ENCODE measurements at places on chromosomes 6 and 20.

- no peak for DNase-seq
These were observed 65.8 kb upstream of the CCDC167 start for GRCh38 chr6:37565267-37566110.

- no peak for DNase-seq
These were observed 47.3 kb downstream of the APCDD1L start for GRCh38 chr20:58467572-58468527.

DNA sequence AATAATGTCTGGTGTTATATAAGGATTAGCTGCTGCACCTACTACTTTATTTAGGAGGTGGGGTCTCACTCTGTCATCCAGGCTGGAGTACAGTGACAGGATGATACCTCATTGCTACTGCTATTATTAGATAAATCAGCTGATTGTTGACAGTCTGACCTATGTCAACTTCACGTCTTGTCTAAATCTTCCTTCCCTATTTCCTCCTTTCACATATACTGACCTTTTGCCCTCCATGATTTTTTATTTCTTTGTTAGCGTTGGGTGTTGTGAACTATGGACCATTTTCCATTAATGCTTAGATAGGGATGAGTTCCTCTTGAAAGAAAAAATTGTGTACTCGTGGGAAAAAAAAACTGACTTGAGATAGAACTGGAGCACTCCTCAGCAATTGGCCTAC, 109.9 kb upstream of the BEND6 start:
- no peak for DNase-seq

DNA sequence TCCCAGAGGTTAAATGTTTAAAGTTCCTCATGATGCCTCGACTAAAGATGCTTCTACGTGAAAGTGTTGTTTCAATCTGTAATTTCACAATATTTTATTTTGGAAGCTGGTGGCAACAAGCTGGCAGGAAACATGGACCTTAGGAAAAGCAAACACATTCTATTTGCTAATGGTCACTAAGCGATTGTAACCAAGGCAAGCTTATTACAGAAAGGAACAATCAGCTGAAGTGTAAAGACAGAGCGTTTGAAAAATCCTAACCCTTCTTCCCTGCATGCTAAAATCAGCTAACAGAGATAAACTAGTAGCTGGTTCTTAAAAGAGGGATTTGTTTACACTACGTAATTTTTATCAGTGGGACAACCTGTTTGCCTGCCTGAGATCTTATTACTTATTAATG, 50.0 kb downstream of the IL20RA start:
- no peak for DNase-seq

- DNase-seq = no peak
These were observed 86.4 kb downstream of the ADGRG6 start for GRCh38 chr6:142387997-142388815.

- no peak for DNase-seq
These were observed 208.8 kb downstream of the DLL1 start for GRCh38 chr6:170082067-170082466.

- DNase-seq = no peak
These were observed 28.1 kb upstream of the RALGAPA2 start for GRCh38 chr20:20740541-20740940.

- no peak for DNase-seq
These were observed 20.1 kb upstream of the REPS1 start for GRCh38 chr6:139008117-139008516.

DNA sequence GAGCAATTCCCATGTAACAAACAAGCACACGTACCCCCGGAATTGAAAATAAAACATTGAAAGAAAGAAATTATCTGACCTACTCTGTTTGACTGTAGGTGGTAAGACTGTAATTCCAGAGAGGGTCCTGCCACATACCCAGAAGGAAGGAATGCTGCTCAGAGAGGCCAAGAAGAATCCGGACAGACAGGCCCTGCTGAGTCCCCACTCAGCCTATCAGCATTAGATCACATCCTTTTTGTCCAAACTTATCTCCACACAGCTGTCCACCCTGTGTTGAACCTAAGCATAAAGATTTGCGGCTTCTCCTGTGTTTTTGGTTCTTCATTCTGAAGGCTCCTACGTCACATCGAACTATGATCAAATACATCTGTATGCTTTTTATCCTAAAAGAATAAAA, 591.9 kb downstream of the QKI start:
- no peak for DNase-seq

GRCh38 chr6:5378331-5378730, 117.0 kb downstream of the FARS2 start:
- no peak for DNase-seq

GRCh38 chr6:32815996-32816395, 806 bp downstream of the HLA-DOB start:
- no peak for DNase-seq

- no peak for DNase-seq
These were observed at the start of gene RAET1L for GRCh38 chr6:150025201-150025917. Gene RAET1L (minus strand): TSS chr6:150025532. CDS start chr6:150025471, 61 bp downstream.

DNA sequence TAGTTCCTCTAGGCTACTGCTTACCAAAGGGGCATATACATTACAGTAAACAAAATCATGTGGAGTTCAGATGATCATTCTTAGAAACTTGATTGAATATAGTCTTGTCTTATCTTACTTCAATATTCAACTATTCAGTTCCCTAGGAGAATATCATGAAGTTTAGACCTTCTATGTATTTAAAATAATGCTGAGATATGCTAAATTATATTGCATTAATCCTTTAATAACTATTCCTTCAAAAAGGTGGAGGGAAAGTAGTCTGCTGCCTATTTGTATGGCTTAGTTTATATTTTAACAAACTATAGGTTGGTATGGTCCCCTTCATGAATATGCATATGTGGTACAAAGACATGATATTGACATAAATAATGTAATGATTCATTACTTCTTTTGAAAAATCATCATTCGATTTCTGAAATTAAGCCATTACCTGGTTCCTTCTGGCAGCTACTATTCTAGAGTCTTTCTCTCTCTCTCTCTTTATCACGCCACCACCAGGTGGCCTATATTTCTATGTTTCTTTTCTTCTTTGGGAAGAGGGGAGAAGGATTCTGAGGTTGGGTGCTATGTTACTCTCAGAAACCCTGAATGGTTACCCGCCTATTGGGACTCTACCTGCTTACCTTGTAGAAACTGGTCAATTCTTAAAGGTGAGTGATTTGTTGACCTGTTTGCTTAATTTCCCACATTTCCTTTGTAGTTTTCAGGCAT, 855.8 kb downstream of the HACE1 start:
- no peak for DNase-seq

GRCh38 chr6:106666282-106667021, 37.1 kb downstream of the QRSL1 start:
- no peak for DNase-seq

DNA sequence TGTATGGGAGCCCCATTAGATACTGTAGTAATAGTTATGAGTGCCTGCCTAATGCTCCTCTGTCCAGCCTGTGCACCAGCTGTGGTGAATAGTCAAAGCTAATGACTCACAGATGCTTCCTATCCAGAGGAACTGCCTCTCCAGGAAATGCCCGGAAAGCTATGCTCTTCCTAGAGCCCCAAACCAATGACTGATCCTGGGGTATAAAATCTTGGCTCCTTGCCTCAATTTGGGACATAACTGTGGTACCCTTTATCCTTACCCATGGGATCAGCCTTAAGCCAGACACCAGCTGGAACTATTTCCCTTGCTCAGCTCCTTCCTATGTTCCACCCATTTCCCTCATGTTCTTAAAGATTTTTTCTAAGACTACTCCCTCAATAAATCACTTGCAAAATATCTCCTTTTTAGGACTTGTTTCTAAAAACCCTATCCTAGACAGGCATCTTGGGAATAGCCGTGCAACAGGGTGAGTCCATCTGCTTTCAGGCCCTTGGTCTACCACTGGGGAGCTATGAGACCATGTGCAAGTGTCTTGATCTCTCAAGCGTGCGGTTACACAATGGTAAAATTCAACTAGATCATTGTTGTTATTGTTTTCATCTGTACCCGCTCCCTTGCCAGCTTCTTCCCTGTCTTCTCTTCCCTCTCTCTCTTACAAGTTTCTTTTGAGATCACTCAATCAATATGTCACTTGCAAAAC, 283.7 kb downstream of the BTBD3 start:
- no peak for DNase-seq

DNA sequence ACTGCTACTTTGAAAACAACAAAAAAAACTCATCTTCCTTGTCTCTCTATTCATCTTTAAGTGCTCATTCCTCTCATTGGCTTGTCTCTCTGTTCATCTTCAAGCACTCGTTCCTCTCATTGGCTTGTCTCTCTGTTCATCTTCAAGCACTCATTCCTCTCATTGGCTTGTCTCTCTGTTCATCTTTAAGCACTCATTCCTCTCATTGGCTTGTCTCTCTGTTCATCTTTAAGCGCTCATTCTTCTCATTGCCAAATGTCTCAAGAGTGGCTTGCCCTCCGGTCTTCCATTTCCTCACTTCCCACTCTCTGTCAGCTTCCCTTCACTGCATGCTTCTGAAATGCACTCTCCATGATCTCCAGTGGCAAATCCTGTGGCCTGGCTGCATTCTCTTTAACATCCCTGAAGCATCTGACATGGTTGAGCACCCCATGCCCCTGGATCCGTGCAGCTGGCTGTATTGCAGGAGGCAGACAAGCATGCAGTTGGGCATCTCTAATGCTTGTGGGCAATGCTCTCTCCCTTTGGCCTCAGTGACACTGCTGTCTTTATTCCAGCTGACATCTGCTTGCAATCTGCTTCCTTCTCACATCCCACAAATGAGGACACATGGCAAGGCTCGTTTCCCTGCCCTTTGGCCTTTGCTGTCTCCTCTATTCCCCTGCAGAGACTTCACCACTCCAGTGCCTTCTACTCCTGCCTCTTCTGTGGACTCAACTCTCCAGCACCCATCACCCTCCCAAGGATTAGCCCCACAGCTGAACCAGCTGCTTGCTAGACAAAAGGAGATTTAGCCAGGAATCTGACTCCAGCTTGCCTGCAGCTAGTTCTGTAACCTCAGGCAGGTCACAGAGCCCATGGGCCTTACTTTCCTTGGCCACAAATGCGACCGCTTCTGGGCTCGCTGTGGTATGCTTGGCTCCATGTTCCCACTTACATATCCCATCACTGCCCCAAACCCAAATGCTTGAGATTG, 143.2 kb upstream of the SNX9 start:
- no peak for DNase-seq

DNA sequence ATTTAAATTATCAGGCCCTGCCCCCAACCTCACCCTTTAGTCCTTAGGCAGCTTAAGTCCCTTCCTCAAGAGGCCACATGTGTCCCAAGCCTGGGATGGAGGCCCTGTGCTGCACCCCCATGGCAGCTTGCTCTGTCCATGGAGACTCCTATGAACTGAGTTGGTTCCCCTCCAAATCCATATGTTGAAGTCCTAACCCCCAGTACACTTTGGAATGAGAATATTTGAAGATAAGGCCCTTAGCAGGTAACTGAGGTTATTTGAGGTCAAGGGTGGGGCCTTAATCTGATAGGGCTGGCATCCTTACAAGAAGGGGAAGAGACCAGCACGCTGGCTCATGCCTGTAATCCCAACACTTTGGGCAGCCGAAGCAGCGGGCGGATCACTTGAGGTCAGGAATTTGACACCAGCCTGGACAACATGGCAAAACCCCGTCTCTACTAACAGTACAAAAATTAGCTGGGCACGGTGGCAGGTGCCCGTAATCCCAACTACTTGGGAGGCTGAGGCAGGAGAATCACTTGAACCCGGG, 6.7 kb upstream of the BEND3 start:
- no peak for DNase-seq

GRCh38 chr6:140078561-140079125, 704.2 kb upstream of the CITED2 start:
- DNase-seq = no peak

DNA sequence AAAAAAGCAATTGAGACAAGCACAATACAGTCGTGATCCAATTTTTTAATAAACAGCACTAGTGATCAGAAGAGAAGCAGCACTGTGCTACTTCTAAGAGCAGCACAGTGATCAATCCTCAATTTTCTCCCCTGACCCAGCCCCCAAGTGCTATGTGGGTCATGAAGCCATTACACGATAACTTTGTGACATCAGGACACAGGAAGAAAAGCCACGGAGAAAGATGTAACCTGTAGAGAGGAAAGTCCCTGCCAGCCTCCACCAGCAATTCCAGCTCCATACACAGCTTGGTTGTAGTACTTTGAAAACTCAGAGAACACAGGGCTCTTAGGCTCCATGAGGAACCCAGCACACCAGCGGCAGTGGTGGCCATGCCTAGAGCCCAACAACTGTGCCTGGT, 45.3 kb upstream of the MYB start:
- no peak for DNase-seq

DNA sequence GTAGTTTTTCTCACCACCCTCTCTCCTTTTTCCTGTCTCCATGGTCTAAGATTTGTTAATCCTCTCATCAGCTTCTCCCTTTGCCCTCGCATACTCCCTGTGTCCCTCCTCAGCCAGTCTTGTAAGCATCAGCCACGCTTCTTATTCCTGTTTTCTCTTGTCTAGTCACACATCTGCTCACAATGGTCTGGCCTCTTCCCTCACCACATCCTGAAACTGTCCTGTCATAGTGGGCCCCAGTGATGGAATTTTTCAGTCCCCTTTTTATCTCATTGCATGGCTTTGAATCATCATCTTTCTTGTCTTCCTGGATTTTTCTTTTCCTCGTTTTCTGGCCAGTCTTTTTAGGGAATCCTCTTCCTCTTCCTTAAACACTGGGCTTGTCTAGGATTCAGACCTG, 57.2 kb downstream of the GFRA4 start:
- no peak for DNase-seq

GRCh38 chr6:31579546-31580437, 2.4 kb downstream of the LTB start:
- peak; percentile 23 for DNase-seq

DNA sequence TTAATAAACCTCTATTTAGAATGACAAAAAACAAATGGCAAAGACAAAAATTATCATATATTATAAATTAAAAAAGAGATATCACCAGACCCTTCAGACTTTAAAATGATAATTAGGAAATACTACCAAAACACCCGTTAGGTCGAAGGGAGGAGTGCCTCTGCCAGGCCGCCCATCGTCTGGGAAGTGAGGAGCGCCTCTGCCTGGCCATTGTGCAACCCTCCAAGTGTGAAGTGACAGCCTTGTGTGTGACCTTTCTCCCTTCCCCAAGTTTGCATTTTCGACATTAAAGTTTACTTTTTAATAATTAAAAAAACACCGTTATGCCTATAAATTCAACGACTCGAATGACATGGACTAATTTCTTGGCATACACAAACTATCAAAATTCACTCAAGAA, 64.5 kb upstream of the TASP1 start:
- no peak for DNase-seq

GRCh38 chr6:142966294-142966693, 21.3 kb upstream of the HIVEP2 start:
- DNase-seq = no peak

All from CD4-positive, alpha-beta T cell treated with Interleukin-6 for 4 hours (primary cell).